ENCODE measurements at places on chromosomes 2 and 18.

- DNase-seq, result no peak
Observed at GRCh38 chr2:241665731-241666440, 20.7 kb downstream of the DTYMK start.

DNA sequence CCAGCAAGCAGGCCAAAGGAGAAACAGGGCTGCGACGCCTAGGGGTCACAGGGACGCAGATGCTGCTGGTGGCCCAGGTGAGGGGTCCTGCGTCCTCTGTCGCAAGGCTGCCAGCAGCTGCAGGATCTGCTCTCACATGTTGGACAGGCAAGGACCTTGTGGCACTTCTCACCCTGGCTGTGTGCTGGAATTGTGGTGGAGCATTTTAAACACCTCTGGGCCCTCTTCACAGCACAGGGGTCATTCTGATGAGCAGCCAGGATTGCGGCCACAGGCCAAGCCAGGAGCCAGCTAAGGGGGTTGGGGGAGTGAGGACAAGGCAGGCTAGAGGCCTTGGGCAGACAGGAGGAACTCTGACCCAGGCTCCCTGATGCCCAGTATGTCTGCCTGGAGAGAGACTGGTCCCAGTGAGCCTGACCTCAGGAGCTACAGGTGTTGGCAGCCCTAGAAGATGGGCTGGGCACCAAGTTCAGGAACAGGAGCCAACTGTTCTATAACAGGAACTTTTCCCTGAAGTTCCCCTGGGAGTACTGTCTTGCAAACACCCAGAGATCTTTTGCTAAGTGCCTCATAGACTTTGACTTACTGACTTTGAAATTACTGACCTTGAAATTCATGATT lies 40.2 kb downstream of the EFR3B start:
- DNase-seq, result no peak

- no peak for DNase-seq
Observed at GRCh38 chr18:21134895-21135294, 23.3 kb upstream of the ROCK1 start.

GRCh38 chr18:72208920-72209676 lies 335.0 kb downstream of the CBLN2 start:
- no peak for DNase-seq

DNA sequence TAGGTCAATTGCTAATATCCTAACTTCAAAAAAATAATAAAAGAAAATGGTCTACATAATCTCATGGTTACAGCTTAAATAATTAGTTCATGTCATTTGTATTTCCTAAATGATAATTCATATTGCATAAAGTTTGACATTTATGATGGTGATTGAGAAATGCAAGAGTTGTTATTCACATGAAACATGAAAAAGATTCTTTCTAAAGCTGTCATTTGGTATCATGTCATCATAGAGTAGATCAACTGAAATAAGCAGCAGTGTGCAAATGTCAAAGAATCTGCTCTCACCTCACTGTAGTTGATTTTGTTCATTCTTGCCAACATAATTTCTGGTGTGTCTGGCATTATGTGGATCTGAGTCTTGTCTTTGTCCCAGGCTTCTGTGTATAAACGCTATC lies 95.3 kb downstream of the NEB start:
- DNase-seq, result no peak

- no peak for DNase-seq
Observed at GRCh38 chr2:215745331-215745730, 268.0 kb downstream of the MREG start.

DNA sequence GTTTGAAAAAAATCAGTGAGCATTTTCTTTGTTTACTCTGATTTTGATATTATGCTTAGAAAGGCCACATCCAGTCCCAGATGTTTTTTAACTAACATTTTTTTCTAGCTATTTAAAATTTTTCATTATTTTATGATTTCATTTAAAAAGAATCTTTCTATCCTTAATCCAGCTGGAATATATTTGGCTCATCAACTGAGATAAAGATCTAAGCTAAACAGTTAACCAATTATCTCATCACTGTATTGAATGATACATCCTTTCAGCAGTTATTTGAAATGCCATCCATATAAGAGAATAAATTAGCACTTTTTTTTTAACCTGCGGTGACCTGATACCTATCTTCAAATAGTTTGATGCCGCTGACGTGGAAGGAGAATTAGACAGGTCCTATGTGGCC lies 245.5 kb upstream of the COPS8 start:
- no peak for DNase-seq

DNA sequence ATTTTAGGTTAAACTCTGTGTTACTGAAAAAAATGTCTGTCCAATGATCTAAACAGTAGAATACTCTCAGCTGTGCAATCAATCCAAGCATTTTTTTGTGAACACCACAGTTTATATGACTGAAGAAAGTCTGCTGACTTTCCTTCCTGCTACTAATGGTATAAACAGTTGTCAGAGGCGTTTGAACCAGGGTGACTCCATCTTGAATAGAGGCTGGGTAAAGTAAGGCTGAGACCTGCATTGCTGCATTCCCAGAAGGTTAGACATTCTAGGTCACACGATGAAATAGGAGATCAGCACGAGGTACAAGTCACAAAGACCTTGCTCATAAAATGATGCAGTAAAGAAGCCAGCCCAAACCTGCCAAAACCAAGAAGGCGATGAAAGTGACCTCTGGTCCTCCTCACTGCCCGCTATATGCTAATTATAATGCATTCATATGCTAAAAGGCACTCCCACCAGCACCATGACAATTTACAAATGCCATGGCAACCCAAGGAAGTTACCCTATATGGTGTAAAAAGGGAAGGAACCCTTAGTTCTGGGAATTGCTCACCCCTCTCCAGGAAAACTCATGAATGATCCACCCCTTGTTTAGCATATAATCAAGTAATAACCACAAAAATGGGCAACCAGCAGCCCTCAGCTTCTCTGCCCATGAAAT lies 31.3 kb downstream of the POU3F3 start:
- DNase-seq, result no peak

DNA sequence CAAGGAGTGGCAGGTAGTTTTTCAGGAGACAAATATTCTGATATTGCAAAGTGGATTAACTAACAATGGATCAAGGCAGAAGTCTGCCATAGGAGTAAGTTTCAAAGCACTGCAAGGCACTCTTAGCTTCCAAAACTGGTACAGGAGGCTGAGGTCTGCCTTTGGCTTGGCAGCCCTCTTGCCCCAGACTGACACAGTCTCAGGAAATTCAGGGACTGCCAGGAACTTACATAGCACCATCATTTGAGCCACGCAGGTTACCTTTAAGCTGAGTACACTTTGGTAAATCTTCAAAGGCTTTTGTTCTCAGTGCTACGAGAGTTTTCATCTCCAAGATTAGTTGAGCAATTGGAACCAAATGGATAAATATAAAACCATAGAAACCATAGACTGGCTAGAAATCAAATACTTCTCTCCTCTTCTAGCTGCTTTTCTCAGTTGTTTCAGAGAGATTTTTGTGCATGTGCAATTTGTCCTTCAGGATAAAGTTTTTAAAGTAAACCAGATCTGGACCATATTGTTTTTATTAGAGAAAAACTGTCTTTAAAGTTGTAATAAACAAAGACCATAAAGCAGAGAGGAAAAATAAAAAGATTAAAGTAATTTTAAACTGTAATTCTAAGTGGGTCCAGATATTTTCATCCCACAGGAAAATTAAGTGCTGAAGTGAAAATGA lies 18.8 kb downstream of the ANKRD29 start:
- no peak for DNase-seq

DNA sequence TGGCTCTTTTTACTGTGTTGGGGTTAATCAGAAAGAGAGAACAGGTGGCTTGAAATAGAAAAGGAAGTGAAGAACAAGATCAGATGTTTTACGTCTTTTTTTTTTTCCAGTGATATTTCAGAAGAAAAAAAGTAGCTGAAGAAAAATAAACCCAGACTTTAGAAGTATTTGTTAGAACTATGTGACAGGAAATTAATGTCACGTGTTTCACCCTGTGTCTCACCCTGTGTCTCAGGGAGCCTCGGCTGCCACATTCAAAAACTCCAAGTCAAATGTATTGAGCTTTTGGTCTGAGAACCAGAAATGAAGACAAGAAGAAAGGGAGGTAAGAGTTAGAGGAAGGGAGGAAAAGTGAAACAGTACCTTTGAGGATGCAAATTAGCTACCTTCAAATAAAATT lies 38.0 kb downstream of the AKAIN1 start:
- no peak for DNase-seq

- DNase-seq, result no peak
Observed at GRCh38 chr2:218964041-218964771, 4.7 kb downstream of the CDK5R2 start.

- DNase-seq, result no peak
Observed at GRCh38 chr2:37698931-37699481, 27.6 kb upstream of the CDC42EP3 start.

- DNase-seq, result no peak
Observed at GRCh38 chr2:43421194-43421593, 174.6 kb downstream of the THADA start.

DNA sequence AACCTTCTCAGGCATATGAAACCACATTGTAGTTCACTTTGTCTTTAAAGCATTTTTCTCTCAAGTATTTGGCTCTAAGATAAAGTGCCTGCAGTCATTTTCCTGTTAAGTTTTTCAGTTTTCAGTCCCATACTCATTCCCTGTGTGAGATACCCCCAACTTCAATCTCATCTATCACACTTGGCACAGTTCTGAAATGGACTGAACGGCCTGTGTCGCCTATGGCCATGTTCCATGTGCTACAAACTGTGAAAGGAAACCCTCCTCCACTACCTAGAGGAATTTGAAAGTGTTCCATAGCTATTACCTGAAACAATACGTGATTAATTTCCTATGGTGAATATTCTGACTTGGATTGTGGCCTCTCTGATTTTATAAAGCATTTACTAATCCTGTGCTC lies 319.1 kb downstream of the CTNNA2 start:
- DNase-seq, result no peak

DNA sequence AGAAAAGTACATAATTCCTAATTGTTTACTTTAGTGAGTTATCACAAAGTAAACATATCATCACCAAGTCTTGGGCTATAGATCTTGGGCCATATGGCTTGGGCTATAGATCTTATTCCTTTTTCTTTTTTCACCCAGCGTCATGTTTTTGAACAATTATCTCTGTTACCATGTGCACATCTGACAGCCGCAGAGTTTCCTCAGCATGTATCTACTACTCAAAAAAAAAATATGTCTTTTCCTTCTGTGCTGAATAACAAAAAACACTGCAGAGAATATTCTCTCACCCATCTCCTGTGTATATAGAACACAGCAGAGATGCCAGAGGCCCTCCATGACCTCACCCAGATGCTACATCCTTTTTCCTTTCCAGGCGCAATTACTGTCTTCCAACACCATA lies 76.2 kb upstream of the MYO3B start:
- no peak for DNase-seq

DNA sequence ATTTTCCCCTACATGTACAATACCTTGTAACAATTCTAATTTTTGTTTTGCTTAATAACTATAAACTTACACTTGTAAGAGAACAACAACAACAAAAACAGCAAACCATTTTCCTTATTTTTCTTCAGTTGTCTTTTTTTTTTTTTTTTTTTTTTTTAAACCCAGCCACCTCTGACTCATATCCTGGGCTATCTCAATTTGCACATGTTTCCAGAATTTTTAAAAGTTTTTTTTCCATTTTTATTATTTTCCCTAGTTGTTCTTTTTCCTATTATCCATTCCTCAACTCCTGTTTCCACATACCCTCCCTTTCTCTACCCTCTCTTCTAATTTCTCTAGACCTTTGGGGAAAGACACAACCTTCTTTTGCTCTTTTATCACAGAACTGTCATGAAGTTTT lies 112.5 kb downstream of the EFEMP1 start:
- no peak for DNase-seq

GRCh38 chr2:120174963-120175581 lies 48.1 kb downstream of the TMEM185B start:
- no peak for DNase-seq

GRCh38 chr2:19937004-19937403 lies 35.2 kb upstream of the TTC32 start:
- no peak for DNase-seq

DNA sequence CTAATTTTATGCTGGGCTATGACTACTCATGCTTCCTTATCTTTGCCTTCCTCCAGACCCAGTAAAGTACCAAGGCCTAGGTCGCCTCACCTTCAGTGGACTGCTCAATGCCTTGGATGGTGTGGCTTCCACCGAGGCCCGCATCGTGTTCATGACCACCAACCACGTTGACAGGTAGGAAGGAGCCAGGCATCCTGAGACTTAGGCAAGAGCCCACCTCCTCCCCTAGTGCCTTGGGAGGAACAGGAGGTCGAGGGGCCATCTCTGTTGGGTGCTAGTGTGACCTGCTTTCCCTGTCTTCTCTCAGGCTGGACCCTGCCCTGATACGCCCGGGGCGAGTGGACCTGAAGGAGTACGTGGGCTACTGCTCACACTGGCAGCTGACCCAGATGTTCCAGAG lies 3.3 kb downstream of the BCS1L start:
- DNase-seq, result no peak

DNA sequence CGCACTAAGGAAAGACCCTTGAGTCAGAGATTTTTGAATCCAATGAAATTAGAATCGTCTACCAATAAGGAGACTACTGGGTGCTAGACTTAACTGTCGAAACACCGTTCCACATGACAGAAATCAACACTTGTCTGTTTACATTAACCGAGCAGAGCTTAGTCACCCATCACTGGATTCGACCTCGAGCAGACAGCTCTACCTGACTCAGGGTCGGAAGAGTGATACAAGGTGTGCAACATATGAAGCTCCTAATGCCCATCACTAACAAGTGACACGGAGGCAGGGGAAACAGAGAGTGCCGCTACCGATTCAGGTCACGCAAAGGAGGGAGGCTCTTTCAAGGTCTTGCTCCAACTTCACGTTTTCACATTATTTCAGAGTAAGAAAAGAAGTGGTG lies 54.2 kb upstream of the FZD5 start:
- DNase-seq, result no peak

DNA sequence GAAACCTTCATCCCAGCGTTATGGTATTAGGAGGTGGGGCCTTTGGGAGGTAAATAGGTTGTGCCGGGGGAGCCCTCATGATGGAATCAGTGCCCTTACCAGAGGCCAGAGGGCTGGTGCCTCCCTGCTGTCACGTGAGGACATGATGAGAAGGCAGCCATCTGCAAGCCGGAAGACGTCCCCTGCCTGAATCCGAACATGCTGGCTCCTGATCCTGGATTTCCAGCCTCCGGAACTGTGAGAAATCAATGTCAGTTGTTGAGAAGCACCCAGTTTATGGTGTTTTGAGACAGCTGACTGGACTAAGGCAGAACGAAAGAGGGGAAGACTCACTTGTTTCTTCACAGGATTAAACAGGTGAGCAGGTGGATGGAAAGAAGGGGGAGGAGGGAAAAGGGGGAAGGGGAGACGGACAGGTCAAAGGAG lies 13.0 kb upstream of the KLF11 start:
- no peak for DNase-seq

- DNase-seq, result no peak
Observed at GRCh38 chr18:22838639-22839277, 94.4 kb upstream of the RBBP8 start.

All from cerebellar nuclear complex (tissue), 1 donor.